ENCODE measurements at places on chromosomes 11 and 22.

DNA sequence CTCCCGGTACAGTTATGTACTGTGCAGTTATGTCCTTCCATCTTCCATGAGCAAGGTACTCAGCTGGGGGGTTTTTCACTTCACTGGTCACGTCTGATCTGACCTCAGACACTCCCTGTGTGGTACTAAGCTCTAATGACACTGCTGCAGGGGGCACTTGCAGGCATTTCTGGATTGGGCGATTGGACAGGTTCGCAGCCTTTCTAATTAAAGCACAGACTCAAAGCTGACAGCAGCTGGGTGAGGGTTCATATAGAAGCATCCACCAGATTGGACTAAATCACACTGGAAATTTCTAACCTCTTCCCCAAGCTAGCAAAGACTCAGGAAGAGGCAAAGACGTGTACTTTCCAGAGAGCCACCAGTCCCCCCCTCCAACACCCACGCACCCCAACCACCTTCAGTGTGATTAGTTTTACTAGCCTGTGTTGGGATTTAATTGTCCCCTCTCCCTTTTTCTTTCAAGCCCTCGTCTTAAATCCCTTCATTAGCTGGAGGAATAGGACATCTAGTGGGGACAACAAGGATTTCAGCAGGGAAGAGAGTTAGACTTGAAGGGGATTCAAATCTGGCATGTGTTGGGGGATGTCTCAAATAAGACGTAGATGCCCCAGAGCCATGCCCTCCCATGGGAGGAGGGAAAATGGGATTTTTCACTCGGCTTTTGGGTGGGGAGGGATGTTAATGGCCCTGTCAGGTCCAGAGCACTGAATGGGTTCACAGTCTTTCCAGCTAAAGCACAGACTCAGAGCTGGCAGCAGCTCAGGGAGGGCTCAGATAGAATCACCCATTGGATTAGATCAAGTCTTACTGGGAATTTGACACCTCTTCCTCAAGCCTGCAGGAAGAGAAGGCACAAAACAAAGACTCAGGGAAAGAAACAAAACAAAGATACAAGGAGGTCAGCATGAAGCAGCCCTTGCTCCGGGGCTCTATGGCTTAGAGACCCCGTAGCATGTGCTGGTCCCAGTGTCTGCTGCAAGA lies 10.9 kb downstream of the INS start:
- peak; percentile 41 for DNase-seq

DNA sequence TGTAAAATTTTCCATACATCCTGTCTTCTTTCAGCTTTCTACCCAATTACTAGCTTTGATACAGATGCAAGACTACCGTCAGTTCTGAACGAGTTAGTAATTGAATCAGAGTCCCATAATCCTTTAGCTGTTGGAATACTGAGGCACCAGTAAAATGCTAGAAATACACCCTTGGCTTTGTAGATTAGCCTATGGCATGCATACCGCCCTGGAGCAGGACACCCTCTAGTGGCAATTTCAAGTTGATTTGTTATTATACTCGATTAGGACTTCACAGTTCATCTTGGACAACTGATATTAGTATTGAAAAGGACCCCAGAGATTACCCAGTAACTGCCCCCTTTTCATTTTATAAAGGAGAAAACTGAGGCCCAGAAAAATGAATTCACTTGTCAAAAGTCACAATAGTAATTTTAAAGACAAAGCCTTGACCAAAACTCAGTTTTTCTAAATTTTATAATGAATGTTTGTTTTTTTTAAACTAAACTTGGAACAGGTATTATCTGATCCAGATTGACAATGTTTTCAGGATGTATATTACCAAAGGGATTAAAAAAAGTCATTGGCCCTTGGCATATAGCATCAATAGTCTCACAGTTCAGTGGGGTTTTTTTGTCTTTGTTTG lies 72.6 kb downstream of the HIPK3 start:
- peak; percentile 43 for DNase-seq

- DNase-seq: no peak
These were observed 10.0 kb upstream of the TMEM191C start for GRCh38 chr22:21457023-21457787.

GRCh38 chr11:64148917-64149617 lies 16.8 kb downstream of the MACROD1 start:
- DNase-seq: no peak

DNA sequence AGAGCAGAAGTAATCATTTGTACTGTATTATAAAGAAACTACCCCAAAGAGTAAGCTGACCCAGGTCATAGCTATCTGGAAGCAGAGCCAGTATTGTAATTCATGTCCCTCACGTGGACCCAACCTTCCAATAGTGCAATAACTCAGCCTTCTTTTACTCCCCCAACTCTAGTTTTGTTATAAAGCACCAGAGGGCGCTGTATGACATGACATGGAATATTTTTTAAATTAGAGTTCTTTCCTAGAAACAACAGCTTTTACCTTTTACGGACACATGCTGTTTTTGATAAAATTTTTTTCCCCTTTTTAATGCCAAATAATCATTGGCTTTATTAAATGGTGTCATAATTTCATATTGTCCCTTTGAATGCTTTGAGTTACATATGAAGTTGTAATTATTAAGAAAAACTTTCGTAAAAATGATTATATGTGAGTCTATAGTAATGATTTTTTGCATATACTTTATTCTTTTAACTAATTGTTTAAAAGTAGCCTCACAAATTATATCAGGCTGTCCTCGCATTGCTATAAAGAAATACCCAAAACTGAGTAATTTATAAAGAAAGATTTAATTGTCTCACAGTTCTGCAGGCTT lies 76.9 kb downstream of the DKK3 start:
- peak; percentile 51 for DNase-seq

- no peak for DNase-seq
These were observed 201.8 kb upstream of the E2F8 start for GRCh38 chr11:19442554-19442910.

DNA sequence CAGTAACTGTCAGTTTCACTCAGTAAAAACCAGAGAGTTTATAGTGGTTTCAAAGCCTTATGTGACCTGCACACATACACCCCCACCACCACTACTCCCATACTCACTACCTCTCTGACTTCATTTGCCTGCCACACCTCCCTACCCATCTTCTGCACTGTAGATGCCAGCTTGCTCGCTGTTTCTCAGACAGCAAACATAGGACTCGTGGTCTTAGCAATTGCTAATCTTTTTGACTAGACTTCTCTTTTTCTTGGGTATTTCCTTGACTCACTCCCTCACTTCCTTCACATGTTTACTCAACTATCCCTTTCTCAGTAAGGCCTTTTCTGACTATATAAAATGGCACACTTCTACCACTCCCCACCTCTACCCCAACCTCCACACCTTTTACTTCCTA lies 27.8 kb downstream of the CEP295 start:
- no peak for DNase-seq

All from astrocyte (in vitro differentiated cells and primary cell).